ENCODE measurements at places on chromosomes 5 and 9.

- DNase-seq: no peak
Observed at GRCh38 chr5:146516151-146516475, at the start of gene GPR151. Gene GPR151 (minus strand): TSS chr5:146516190. CDS start chr5:146516113, 77 bp downstream.

DNA sequence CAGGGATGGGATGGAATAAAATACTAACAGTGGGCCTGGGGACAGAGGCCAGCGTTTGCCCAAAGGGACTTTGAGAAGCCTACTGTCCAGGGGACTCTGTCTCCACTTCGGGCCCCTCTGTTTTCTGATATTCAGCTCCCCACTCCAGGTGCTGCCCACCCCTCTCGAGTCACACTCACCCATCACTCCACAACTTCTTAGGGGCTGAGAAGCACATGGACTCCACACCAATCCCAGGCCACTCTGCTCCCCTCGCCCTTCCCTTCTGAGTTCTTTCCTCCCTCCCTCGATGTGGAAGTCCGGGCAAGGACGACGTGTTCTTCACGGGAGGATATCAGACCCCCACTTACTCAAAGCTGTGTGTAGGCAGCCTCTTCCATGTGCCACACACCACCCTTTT is 124.5 kb downstream of the BARX1 start:
- DNase-seq: no peak

- DNase-seq: no peak
Observed at GRCh38 chr9:107472581-107473340, 16.8 kb downstream of the KLF4 start.

DNA sequence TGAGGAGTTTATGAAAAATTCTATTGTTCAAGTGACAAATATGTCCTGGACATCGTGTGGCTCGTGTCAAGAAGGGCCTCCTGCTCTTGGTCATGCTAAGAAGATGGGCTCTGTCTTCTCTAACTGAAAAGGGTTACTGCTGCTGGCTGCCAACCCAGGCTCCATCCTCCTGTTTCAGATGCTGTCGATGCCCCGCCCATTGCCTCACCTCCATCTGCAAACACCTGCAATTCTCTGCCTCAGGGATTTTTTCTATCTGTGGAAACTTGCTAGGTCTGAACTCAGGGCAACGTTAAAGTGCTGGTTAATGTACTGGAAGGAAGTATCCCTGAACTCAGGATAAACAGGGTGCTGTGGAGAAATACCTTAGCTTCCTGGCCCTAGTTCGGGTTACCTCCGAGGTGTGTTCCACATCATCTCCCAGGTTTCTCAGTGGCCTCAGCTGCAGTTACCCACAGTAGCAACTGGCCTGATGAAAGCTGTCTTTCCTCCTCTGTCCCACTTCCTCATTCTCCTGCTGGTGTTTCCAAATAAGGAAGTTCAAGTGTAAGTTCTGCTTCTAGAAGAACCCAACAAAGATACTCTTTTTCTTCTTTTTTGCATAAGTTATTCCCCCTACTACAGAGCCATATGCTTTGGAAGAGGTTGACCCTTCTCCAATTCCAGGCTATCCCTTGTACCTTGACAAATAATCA is 151.7 kb upstream of the SMIM23 start:
- DNase-seq: no peak

GRCh38 chr9:7967851-7968250 is 168.3 kb upstream of the DMAC1 start:
- DNase-seq: no peak

GRCh38 chr5:68423154-68423811 is 207.7 kb downstream of the PIK3R1 start:
- no peak for DNase-seq

DNA sequence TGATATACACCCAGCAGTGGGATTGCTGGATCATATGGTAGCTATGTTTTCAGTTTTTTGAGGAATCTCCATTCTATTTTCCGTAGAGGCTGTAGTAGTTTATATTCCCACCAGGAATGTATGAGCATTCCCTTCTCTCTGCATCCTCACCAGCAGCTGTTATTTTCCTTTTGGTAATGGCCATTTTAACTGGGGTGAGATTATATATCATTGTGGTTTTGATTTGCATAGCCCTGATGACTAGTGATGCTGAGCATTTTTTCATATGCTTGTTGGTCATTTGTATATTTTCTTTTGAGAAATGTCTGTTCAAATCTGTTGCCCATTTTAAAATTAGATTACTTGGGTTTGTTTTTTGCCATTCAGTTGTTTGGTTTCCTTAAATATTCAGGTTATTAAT is 11.2 kb upstream of the PPIC start:
- DNase-seq: no peak

DNA sequence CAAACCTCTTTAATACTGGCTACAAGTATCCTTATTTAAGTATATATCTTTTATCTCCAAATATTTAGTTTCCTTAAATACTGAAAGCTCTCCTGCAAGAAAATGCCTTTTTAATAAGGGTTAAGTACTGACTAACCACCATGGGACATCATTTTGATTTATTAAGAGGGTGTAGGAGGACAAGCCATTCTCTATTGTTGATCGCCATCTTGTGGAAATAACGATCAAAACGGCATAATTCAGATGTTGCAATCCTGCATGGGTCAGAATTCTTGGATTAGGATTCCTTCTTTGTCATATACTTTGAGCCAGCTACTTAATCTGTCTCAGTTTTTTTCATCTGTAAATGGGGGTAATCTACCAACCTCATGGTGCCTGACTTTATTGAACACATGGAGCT is 28.7 kb upstream of the C5orf46 start:
- DNase-seq: no peak

DNA sequence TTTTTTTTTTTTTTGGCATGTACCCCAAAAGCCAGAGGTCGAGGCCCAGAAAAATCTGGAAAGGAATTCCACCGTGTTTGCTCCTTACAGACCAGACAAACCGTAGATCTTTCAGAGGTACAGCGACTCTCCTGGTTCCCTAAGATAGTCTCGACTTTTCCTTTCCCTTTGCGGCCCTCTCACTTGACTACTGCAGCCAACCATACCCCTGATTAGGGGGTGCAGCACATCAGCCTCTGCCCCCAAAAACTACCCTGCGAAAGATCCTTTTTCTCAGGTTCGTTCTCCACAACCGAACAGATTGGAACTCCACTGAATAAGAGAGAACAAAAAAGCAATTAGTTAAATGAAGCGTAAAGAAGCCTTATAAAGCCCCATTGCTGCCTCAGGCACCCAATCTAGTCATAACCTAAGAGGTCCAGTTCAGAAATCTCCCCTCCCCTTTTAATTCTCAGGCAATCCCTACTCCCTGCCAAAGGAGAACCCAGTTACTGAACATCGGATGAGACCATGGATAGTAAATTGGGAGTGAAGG is 379 bp upstream of the TICAM2 start:
- no peak for DNase-seq

- DNase-seq: no peak
Observed at GRCh38 chr9:28155067-28155466, 581.8 kb upstream of the C9orf72 start.

GRCh38 chr5:36573438-36573837 is 33.0 kb upstream of the SLC1A3 start:
- DNase-seq: no peak

GRCh38 chr5:146007270-146007669 is 70.9 kb downstream of the SH3RF2 start:
- DNase-seq: no peak

GRCh38 chr9:127769929-127770582 is 8.4 kb downstream of the SH2D3C start:
- DNase-seq: no peak

GRCh38 chr9:15416880-15417279 is 5.8 kb upstream of the SNAPC3 start:
- no peak for DNase-seq

DNA sequence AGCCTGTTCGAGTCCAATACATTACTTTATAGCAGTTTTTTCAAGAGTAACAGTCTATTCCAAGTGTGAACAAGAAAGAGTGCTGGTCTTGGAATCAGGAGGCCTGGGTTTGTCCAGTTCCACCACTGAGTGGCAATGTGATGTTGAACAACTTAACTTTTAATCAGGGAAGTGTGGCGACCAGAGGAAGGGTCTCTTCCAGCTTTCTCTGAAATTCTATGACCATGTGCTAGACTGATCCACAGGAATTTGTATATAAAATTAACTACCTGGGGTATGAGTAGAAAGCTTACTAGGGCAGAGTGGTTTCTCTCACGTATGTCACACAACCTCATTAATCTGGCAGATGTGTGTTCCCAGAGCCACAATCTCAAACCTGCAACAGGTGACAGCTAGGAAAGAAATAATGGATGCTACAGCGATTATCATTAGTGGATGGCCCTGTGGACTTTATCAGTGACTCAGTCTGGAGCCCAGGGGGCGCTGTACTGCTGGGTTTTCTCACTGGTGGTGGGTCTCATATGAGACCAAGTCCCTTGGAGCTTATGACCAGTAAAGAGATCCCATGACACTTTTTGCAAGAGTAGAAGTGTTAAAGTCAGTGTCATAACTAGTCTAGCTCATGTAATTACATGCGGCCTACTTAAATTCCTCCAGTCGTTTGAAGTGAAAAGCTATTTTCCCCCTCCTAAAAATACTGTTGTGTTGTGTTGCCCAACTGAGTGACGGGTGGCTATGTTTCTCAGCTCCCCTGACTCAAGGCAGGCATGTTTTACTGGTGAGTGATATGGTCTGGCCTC is 116.5 kb downstream of the GDNF start:
- no peak for DNase-seq

DNA sequence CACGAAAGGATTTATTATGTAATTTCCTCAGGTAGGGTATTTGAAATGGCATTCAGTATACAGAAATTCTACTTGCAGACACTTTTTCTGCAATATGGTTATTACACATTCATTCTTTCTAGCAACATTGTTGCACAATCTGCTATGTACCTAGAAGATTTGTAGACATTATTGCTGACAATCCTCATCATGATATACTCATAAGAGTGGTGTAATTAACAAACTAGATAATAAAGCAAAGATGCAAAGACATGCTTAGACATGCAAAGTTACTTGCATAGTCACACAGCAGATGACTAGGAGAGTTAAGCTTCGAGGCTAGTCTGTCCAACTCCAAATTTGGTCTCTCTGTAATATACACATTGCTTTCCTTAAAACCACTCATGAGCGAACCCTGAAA is 317.1 kb downstream of the ASTN2 start:
- DNase-seq: no peak

DNA sequence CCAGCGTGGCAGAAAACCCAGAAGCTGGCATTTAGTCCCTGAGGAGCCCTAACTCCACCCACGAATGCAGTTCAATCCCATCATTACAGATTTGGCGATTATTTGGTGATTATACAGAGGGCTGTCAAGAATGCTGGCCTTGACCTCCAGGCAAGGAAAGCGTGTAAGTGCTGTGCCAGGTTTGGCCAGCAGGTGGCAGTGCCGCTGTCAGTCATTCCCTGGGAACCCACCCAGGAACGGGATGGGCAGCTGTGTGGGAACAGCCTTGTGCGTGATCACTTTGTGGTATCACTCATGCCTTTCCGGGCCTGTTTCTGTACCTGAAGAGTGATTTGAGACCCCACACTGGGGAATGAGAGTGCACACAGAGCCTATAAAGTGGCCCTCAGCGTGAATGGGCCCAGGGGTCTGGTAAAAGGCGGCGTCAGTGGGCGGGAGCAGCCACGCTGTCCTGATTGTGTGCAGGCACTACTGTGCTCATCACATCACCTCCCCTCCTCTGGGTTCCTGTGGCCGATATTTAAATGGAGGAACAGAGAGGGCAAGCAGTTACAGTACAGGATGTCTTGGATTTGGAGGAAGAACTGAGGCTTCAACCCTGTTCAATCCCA is 215.6 kb downstream of the ROR2 start:
- peak; percentile 26 for DNase-seq

GRCh38 chr9:92721548-92721947 is 43.1 kb downstream of the BICD2 start:
- no peak for DNase-seq

DNA sequence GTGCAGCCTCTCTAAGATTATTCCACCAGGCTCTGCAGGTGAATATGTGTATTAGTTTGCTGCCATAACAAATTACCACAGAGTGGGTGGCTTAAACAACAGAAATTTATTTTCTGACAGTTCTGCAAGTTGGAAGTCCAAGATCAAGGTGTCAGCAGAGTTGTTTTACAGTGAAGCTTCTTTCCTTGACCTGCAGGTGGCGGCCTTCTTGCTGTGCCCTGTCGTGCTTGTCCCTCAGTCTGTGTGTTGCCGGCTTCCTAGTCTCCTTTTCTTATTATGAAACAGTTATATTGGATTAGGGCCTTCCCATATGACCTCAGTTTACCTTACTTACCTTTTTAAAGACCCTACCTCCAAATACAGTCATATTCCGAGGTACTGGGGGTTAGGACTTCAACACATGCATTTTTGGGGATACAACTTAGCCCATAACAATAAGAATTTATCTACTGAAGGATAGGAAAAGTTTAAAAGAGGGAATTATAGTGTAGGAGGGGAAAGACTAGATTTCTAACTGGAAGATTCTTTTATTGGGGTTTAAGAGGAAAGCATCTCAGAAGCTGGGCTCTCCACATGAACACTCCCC is 97.4 kb downstream of the OSTF1 start:
- peak; percentile 10 for DNase-seq

- no peak for DNase-seq
Observed at GRCh38 chr5:149500922-149501582, 50.2 kb downstream of the CSNK1A1 start.

GRCh38 chr9:121815084-121815483 is 163.7 kb downstream of the DAB2IP start:
- DNase-seq: no peak

- DNase-seq: no peak
Observed at GRCh38 chr5:149472399-149472798, 78.8 kb downstream of the CSNK1A1 start.

DNA sequence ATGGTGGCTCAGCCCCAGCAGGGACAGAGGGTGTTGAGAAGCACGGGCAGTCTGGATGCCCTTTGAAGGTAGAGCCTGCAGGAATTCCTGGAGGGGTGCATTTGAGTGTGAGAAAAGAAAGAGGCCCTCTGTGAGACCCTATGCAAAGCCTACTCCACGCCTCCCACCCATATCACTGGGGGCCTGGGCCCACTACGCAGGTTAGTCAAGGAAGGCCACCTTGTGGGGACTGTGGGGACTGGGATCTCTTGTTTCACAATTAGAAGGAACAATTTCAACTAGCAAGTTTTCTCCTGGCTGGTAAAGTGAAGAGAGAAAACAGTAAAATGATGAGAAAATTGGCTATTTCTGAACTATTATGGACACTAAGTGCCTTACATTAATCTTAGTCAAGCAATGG is 486.2 kb upstream of the DAP start:
- no peak for DNase-seq

- no peak for DNase-seq
Observed at GRCh38 chr5:43073597-43074546, 33.8 kb upstream of the ANXA2R start.

DNA sequence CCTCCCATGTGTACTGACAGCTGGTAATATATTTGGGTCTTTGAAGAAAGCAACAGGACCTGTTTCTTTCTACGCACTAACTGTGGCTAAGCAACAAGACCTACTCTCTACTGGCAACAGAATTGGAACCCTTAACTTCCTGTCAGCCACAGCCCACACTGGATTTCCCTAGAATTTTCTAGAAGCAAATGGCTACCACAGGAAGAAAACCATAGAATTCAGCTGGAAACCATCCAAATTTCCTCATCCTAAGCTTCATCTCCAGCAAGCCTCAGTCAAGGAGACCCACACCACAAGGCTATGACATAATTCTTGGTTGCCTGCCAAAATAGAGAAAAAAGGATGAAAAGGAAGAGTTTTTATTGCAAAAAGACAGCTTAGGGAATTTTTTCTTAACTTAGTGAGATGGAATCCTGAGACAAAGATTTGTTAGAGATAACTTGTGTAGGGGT is 171.8 kb upstream of the TNC start:
- no peak for DNase-seq

- DNase-seq: peak; percentile 65
Observed at GRCh38 chr9:114653556-114654159, 3.9 kb downstream of the TEX53 start.

- no peak for DNase-seq
Observed at GRCh38 chr9:113771199-113771598, 104.9 kb upstream of the ZNF618 start.

All from stimulated activated CD8-positive, alpha-beta memory T cell treated with anti-CD3 and anti-CD28 coated beads, Interleukin-4, amount 100 ng/mL, for 1 hour (primary cell).